ENCODE measurements at places on chromosomes 16 and 17. TPM values are rescaled to one million over a fixed set of nuclear protein-coding genes. Genes with fewer than 3 reads are reported as not detected.

GRCh38 chr17:82355770-82356427 lies 3.1 kb upstream of the TEX19 start:
- DNase-seq: no peak

GRCh38 chr17:78322858-78323455 lies 36.9 kb downstream of the SOCS3 start:
- DNase-seq: no peak

KRT32 gene
- polyA plus RNA-seq: not detected

- DNase-seq: no peak
Observed at GRCh38 chr17:43402078-43402477, 3.3 kb downstream of the ARL4D start.

GRCh38 chr16:81349608-81350305 lies 35.0 kb downstream of the GAN start:
- DNase-seq: no peak

- DNase-seq: no peak
Observed at GRCh38 chr17:14135906-14136590, 66.7 kb downstream of the COX10 start.

RNU2-1 gene
- not detected for polyA plus RNA-seq

DNA sequence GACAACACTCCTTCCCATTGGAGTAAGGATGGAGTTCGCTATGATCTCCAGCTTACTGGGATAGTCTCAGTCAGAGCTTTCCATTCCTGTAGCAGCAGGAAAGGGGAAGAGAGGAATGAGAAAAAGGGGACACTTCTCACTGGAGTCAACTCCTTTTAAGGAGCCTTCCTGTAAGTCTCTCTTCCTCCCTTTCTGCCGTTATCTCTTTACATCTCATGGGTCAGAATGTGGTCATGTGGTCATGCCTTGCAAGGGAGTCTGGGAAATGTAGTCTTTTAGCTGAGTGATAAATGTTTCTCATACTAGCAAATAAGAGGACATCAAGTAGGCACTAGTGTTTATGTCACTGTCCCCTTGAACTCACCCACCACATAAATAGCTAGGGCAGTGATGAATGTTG lies 227.3 kb downstream of the HAPSTR1 start:
- DNase-seq: no peak

ABCC3 gene
- polyA plus RNA-seq: 11.8 TPM

VTN gene
- 20.5 TPM for polyA plus RNA-seq

TSPAN10 gene
- polyA plus RNA-seq: 4.0 TPM

EXOC3L1 gene
- polyA plus RNA-seq: 4.6 TPM

DNA sequence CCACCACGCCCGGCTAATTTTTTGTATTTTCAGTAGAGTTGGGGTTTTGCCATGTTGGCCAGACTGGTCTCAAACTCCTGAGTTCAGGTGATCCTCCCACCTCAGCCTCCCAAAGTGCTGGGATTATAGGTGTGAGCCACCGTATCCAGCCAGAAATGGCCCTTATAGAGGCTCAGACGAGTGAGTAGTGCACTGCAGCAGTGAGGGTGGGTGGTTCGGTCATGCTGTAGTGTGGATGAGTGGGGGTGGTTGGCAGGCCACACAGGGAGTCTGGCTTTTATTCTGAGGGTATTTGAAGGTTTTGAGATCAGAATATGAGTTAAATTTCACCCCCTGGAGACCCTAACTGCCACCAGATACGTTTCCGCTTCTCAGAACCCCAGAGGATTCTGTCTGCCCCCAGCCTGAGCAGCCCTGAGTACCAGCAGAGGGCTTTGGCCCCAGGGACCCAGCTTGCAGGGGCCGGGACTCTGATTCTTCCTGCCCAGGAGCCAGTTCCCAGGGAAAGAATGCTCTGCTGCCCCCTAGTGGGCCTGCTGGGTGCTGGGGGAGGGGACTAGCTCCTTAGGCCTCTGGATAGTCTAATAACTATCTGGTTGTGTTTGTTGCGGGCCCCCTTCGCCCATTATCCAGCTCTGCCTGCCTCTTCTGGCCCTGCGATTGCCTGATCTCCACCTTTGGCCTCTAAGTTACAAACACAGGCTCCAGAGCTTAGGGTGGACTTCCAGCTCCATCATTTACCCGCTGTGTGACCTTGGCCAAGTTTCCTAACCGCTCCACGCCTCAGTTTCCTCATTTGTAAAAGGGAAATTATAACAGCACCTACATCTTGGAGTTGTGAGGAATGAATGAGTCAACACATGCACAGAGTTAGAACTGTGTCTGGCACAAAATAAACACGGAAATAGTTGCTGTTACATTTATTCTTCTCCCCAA lies 2.0 kb downstream of the ZNF771 start:
- peak; percentile 90 for DNase-seq

GRCh38 chr16:88384222-88385111 lies 1.7 kb downstream of the ZNF469 start:
- DNase-seq: no peak

HS3ST3B1 gene
- polyA plus RNA-seq: 26.8 TPM

DNA sequence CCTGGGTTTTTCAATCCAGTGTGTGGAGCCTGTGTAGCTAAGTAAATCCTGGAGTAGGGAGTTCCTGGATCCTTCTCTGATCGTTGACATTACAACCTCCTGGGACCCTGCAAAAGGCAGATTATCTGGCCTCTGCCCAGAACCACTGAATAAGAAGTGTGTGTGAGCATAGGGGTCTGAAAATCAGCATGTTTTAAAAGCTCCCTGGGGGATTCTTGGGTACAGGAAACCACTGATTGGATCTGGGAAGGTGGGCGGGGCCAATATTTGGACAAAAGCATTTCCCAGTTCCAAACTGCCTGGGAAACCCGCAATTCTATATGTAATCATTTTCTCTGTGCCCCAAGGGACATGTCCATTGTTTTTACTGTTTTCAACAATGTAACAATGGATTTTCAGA lies 27.2 kb upstream of the BEAN1 start:
- no peak for DNase-seq

GRCh38 chr16:55039511-55039910 lies 108.8 kb downstream of the IRX5 start:
- no peak for DNase-seq

GRCh38 chr16:11188801-11189740 lies 66.9 kb downstream of the SOCS1 start:
- no peak for DNase-seq

GRCh38 chr16:16157166-16157565 lies 66.1 kb downstream of the ABCC6 start:
- DNase-seq: no peak

GP1BA gene
- 3.2 TPM for polyA plus RNA-seq

TEKT5 gene
- not detected for polyA plus RNA-seq

DNA sequence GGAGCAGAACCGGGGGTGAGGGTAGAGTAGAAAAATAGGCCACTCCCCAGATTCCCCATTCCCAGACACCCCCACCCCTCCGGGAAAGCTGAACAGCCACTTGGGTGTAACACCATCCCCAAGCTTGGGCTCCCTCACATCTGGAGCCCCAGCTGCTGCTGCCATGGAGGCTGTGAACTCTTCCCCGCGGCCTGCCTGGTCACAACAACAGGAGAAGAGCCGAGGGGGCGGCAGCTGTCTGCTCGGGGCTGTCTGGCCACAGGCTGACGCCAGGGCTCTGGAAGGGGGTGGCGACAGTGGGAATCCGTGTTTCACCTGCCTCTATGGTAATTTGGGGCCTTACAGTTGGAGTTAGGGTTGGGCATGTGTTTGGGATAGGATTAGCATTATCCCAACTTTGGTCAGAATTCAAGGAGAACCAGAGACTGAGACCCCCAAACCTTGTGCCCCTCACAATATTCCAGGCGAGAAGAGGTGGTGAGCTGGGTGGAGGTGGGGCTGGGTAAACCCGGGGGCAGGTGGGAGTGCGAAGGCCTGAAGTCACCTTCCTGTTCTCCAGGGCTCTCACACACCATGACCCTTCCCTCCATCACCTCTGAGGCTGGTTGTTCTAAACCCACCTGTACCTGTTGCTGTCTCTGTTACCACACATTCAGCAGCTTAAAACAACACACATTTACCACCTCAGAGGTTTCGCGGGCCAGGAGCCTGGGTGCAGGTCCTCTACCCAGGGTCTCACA lies 29.7 kb upstream of the NXPH3 start:
- no peak for DNase-seq

DNA sequence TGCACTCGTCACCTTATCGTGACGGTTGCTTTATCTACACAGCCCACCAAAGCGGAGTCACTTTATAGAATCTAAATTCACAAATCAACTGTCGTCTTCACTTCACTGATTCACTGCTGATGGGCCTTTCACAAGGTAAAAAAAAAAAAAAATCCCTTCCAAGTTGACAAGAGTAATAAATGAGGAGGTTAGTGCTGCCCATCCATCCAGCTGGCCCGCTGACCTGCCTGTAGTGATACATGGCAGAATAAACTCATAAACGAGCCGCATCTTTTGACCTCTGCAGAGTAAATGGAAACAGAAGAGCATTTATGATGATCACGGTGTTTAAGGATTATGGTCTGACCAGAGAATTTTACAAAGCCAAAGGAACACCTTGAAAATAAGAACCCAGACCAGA lies 227.3 kb upstream of the IRX5 start:
- DNase-seq: no peak
